Subcutaneous adipose tissue (tissue), 4 donors: ENCODE measurements at places on chromosomes 4 and X. TPM values are rescaled to one million over a fixed set of nuclear protein-coding genes. Genes with fewer than 3 reads are reported as not detected.

GPM6B gene
- 9.5 TPM for total RNA-seq

MAP7D2 gene
- 0.38 TPM for total RNA-seq

UGT2B10 gene
- total RNA-seq = not detected

GASK1B gene
- total RNA-seq = 94.5 TPM

CPEB2 gene
- total RNA-seq = 28.1 TPM
